ENCODE measurements at places on chromosomes 6 and 20.
A peak's percentile ranks its signal among the peaks of the same experiment; 100 is the strongest.

DNA sequence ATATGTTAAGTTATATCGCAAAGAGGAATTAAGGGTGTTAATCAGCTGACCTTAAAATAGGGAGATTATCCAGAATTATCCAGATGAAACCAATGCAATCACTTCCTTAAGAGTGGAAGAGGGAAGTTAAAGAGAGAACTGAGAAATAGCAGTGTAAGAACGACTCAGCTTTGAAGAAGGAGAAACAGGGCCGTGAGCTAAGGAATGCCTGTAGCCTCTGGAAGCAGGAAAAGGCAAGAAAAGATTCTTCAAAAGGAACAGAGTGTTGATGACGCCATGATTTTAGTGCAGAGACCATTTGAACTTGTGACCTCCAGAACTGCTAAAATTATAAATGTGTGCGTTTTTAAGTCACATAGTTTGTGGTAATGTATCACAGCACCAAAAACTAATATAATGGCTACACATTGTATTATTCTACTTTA lies 32.7 kb downstream of the ILRUN start:
- DNase-seq, result no peak

DNA sequence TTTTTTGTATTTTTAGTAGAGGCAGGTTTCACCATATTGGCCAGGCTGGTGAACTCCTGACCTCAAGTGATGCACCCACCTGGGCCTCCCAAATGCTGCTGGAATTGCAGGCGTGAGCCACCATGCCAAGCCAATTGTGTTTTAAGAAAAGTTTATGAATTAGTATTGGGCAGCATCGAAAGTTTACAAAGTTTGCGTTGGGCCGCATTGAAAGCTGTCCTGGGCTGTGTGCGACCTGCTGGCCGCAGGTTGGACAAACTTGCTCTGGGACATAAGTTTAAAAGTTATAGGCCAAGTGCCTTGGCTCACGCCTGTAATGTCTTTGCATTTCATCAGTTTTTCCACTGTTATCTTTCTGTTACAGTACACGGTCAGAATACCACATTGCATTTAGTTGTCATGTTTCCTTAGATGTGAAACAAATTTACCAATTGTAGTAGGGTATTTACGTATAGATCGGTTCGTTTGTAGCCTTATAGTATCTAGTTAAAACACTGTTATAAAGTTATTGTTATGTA lies 39.5 kb downstream of the ASXL1 start:
- no peak for DNase-seq

GRCh38 chr6:150514806-150515380 lies 84.8 kb upstream of the PLEKHG1 start:
- DNase-seq, result no peak

- peak; percentile 92 for DNase-seq
Observed at GRCh38 chr6:26537846-26538571, at the start of gene HMGN4. HMGN4 (plus strand) TSS chr6:26538366; CDS start chr6:26545207, 6,841 bp downstream.
